ENCODE measurements at places on chromosomes 4 and X. TPM values are rescaled to one million over a fixed set of nuclear protein-coding genes. Genes with fewer than 3 reads are reported as not detected.

Gene DMRTC1B
- not detected for total RNA-seq

Gene PROM1
- total RNA-seq, result 136 TPM

DNA sequence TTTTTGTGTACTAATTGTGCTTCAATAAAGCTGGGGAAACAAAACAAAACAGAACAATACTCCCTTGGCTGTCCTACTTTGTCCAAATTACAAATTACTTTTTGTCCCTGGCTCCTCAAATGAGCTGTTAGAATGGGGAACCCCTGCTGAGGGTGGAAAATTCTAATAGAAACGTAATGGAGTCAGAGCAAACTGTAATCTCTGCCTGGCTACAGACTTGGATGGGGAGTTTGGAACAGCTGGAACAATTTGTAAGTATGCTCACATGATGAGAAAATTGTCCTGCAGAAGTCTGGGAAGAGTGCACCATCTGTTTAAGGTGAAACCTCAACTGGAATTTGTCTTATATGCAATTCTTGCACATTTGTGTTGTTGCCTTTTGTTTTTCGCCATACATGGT, 364.4 kb upstream of the CLNK start:
- no peak for DNase-seq

DNA sequence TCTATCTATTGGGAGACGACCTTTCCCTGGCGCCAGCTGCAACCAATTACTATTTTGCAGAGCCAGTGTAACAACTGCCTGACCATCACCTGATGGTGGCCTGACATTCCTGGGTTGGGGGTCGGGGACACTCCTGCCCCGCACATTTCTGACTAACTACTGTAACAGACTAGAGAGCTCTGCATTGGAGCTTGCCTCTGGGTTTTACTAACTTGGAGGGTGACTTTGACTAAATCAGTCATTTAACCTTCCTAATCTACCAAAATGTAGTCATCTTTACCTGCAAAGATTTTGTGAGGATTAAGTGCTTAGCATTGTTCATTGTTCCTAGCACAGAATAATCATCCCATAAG, 37.5 kb upstream of the ABCG2 start:
- no peak for DNase-seq

Gene SPIN3
- 8.7 TPM for total RNA-seq

GRCh38 chrX:24085101-24085500, 30.3 kb downstream of the EIF2S3 start:
- DNase-seq, result no peak

All from mucosa of descending colon (tissue), 3 donors.